ENCODE measurements at places on chromosomes 1 and 21.
A peak's percentile ranks its signal among the peaks of the same experiment; 100 is the strongest.

DNA sequence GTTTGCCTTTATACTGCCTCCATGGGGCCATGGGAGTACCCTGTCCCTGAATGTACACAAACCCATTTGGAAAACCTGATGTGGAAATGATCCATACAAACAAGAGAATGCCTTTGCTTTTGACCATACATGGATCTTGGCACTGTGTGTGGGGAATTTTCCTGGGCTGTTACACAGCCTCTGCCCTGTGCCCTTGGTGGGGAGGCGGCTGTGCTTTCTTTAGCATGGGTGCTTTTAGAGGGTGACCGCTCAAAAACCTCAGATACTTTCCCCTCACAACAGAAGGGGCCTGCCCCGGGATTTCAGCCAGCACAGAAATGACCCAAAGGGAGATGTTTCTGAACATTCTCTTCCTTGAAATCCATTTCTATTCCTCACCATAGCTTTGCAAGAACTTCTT, 194.8 kb downstream of the LMO4 start:
- no peak for DNase-seq

GRCh38 chr1:203210988-203211387, 18.5 kb downstream of the CHIT1 start:
- DNase-seq: peak; percentile 45

DNA sequence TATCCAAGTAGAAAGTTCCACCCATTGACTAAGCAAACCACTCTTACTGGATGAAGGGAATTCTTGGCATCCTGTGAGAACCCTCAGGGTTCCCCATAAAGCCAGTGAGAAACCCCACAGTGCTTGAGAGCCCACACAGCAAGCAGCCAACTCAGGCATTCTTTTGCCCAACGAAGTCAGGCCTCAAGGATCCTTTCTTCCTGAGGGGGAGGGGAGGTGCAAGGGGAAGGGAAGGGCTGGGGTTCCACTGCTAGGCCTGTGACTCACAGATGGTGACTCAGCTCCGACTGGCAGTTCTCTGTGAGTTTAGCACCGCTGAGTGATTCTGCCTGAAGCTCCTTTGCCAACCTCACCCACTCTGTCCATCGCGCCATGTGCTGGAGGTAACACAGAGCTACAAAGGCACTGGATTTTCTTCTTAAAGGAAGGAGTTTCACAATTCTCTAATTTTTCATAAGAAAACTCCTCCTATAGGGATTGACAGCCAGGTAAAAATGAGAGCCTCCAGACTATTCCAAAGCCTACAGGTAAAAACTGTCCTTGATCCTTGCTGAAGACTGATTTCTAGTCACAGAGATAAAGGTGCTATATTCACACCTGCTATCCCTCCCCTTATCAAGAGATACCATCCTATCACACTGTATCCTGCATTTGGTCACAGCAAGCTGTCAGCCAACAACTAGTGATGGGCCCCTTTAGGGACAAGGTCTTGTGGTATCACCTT, 4.8 kb downstream of the ENO1 start:
- peak; percentile 77 for DNase-seq

- no peak for DNase-seq
Measured at GRCh38 chr1:39043513-39043912, 17.4 kb downstream of the NDUFS5 start.

DNA sequence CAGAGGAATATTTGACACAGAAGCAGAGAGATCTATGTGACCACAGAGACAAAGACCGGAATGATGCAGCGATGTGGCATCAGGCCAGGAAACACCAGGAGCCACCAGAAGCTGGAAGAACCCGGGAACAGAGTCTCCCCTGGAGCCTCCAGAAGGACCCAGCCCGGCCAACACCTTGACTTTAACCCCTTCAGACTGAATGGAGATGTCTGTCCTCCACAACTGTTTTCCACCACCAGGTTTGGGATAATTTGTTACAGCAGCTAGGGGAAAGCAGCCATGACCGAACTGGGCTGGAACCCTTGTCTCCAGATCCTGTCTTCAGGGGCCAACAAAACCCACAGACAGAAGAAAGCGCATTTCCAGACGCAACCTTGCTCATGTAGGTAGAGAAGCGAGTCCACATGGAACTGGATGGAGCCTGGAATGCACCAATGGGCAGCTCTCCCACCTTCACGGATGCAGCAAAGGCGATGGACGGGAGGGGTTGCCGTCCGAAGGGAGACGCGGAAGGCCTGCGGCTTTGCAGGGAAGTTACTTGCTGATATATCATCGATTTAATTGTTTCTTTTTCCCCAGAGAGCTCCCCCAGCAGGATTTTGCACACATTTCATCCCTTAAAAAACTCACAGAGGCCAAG, 396.6 kb downstream of the NPHP4 start:
- no peak for DNase-seq

- DNase-seq: peak; percentile 93
Measured at GRCh38 chr1:211017075-211017718, 116.8 kb downstream of the KCNH1 start.

GRCh38 chr1:180527101-180527669, 24.8 kb upstream of the ACBD6 start:
- DNase-seq: no peak

GRCh38 chr1:103509250-103509649, 16.2 kb upstream of the RNPC3 start:
- no peak for DNase-seq

- peak; percentile 87 for DNase-seq
Measured at GRCh38 chr1:161038523-161039153, at the start of gene TSTD1. Gene TSTD1, minus strand, starts transcription at chr1:161038964. Its CDS starts 75 bp downstream, at chr1:161038889.

DNA sequence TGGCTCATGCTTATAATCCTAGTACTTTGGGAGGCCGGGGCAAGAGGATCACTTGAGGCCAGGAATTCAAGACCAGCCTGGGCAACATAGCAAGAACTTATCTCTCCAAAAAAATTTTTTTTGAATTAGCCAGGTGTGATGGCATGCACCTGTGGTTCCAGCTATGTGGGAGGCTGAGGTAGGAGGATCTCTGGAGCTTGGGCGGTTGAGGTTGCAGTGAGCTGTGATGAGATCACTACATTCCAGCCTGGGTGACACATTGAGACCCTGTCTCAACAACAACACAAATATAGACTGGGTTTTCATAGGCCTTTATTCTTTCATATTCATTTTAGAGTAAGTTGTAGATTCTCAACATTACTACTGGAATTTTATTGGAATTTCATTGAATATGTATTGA, 12.8 kb downstream of the MED18 start:
- no peak for DNase-seq

- DNase-seq: no peak
Measured at GRCh38 chr1:204443871-204444581, 32.4 kb upstream of the PPP1R15B start.

DNA sequence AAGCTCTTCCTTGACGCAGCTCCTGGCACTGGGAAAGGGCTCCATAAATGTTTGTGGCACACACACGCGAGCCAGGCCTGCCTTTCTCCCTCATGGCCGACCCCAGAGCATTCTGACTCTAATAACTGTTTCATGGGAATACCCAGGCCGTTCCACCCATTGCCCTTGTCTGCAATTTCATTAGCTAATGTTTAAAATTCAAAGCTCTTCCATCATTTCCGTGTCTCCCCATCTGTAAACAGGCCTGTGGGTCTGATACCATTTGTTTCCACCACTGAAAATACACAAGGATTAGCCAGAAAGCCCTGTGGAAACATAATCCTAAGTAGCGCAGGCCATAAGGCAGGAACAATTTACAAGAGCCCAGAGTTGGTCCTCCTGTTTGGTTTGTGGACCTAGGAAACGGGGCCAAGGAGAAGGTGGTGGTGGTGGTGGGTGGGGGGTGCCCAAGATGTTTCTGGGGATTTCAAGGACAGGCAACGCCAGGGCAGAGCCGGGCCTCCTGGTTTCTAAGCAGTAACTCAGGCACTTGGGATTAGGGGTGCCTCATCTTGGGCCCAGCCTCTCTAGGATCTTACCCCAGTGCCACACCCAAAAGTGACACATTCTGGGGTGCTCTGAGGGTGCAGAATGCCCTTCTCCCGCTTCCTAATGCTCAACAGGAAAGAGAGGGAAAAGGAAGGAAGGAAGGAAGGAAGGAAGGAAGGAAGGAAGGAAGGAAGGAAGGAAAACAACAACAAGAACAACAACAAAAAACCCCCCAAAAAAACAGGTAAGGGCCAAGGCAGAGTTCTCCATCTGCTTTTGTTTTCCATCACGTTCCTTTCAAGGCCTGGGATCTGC, 79.4 kb downstream of the SSBP3 start:
- DNase-seq: no peak

GRCh38 chr1:177255411-177255810, 84.7 kb downstream of the BRINP2 start:
- no peak for DNase-seq

DNA sequence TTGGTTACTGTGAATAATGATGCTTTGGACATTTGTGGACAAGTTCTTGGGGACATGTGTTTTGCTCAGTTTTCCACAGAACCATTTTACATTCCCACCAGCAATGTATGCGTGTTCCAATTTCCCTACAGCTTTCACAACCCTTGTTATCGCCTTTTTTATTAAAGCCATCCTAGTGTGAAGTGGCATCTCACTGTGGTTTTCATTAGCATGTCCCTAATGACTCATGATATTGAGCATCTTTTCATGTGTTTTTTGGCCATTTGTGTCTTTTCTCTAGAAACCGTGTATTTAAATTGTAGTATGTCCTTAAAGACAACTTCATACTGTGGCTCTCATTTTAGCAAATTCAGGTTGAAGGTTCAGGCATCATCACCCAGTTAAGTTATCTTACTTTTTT, 132.1 kb downstream of the TGFBR3 start:
- DNase-seq: no peak

DNA sequence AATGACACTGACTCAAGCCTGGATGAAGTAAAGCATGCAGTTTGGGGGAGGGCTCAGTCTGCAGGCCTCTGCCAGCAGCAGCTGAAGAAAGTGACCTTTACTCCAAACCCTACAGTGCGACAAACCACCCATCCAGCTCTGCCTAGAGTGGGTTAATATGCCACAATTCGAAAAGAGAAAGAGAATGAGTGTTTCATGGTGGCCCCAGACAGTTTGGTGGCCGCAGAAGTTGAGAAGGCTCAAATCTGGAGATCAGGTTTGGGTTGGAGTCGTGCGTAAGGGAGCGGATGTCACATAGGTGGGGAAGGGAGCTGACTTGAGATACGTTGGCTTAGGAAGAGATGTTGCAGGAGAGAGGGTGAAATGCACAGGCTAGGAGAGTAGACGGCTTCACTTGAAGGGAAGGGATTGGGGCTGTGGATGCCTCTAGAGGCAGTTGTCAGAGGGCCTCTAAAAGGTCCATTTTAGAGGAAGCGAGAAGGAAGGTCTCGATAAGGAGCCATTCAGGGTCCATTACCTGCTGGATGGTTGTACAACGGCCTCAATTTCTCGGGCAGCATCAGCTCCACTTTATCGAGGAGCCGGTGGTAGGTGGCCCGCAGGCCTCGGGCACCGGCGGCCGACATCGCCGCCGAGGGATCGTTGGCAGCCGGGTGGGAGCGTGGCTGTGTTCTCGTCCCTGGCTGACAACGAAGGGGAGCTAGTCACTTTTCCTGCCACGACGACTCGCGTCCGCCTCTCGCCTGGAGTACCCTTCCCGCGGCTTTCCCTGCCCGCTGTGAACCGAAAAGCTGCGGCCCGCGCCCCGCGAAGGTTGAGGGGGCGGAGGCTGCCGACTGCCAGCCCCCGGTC, 1.0 kb upstream of the DCAF6 start:
- DNase-seq: peak; percentile 33

DNA sequence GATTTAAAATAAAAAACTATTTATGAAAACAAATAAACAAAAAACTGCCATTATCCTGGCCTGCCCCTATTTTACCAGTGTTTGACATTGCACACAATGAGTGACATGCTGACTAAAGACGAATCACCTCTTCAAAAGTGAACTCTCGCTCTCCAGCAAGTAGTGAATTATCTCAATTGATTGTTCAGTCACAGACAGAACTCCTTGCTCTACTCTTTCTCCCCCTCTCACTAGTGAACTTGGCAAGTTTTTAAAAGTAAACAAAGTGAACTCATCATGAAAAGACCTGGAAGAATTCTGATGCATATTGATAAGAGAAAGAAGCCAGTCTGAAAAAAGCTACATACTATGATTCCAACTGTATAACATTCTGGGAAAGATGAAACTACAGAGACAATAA, 4.7 kb upstream of the C1orf52 start:
- no peak for DNase-seq

DNA sequence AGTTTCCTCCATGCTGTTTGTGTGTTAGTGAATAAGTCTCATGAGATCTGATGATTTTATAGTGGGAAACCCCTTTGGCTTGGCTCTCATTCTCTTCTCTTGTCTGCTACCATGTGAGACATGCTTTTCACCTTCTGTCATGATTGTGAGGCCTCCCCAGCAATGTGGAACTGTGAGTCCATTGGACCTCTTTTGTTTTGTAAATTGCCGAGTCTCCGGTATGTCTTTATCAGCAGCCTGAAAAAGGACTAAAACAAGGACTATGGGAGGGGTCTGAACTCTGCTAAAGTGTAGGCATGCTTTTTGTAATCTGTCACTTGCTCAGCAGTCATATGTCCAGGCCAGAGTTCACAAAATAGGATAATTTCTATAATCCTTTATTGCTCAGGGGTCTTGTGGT, 164.0 kb upstream of the SNX7 start:
- DNase-seq: no peak

Measured in T47D (cell line).